Caki2 (cell line): ENCODE measurements at places on chromosomes 7 and 10. TPM values are rescaled to one million over a fixed set of nuclear protein-coding genes. Genes with fewer than 3 reads are reported as not detected.

GRCh38 chr7:8277394-8277982 lies 15.5 kb upstream of the ICA1 start:
- no peak for DNase-seq

- DNase-seq, result no peak
Measured at GRCh38 chr10:103716206-103717160, 138.9 kb downstream of the SH3PXD2A start.

TSPAN33 gene
- total RNA-seq, result 54.4 and 68.1 TPM in 2 replicates

GRCh38 chr10:44510379-44511115 lies 125.7 kb upstream of the CXCL12 start:
- no peak for DNase-seq

DNA sequence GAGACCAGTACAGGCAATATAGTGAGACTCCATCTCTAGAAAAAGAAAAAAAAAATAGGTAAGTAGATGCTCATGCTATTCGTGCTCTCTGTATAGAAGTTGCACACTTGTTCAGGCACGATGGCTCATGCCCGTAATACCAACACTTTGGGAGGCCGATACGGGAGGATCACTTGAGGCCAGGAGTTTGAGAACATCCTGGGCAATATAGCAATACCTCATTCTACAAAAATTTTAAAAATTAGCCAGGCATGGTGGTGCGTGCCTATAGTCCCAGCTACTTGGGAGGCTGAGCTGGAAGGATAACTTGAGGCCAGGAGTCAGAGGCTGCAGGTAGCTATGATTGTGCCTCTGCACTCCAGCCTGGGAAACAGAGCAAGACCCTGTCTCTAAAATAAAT lies 17.2 kb upstream of the NPTX2 start:
- no peak for DNase-seq

DNA sequence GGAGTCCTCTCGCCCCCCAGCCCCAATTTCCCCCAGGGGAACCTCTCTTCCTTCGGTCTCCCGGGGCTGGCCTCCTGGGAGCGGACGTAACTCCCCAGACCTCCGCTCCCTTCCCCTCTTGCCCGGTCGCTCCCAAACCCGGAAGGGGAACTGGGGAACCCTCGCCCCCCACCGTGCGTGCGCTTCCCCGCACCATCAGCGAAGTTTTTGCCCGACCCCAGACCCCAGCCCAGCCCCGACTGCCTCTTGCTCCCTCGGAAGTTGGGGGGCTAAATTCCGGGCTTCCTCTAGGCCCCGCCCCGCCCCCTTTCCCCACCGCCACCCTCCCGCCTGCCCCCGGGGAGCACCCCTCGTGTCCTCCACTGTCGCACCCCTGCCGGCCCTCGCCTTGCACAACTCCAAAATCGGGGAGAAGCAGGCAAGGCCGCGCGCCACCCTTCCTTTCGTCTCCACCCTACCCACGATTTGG lies 436 bp downstream of the GNB2 start:
- DNase-seq, result no peak

DNA sequence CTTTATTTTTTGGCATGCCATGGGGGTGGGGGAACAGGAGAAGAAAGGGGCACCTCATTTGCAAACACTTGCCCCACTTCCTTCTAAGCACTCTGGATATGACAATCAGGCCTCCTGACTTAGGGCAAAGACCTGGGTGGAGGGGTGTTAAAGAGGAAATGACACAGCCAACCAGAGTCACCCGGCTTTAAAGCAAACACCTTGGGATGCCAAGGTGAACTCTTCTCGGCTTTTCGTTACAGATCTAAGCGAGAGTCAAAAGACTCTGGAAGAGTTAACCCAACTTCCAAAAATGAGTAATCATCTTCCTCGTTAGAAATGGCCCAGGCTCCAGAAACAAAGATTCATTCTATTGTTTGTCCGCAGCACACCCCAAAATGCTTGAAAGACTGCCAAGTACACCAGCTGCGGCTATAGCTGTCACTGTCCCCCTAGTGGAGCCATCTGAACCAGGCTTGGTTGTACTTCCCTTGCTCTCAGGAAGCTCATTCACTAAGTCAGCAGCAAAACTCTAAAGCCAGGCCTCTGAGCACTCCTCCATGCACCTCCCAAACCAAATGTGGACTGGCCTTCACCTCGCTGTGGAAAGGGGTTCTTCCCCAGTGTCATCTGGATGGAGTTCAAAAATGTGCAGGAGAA lies 24.8 kb downstream of the FAM53B start:
- DNase-seq, result no peak

DNA sequence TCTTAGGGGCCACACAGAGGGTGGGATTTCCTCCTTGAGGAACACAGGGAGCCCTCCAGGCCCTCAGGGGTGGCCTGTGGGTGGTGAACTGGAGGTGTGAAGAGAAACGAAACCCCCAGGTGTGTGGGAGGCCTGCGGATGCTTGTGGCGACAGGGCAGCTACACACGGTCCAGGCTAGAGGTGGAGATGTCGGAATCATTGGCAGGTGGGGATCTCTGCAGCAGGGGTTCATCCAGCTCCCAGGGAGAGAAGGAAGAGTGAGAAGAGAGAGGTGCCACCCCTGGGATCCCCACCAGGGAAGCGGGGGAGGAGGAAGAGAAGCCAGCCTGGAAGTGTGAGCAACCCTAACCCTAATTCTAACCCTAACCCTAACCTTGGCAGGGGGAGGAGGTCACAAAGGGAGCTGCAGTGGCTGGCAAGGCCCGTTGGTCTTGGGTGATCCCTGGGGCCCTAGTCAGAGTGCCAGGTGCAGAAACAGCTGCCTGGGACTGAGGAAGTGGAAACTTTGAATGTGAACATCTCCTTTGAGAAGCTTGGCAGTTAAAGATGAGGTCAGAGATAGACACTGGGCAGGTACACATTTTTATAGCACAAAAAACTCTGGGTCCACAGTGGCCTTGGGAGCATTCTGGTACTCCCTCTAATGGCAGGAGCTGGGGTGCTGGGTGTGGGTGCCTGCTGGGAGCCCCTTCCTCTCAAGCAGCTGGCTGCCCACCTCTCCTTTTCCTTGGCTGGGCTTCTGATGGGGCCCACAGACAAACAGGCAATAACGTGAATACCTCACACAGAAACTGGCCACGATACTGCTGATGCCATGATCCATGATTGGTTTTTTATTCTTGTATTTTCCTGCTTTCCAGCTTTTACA lies 6.8 kb upstream of the AEBP1 start:
- DNase-seq, result no peak

- no peak for DNase-seq
Measured at GRCh38 chr10:123535386-123535785, 130.8 kb upstream of the GPR26 start.

DNA sequence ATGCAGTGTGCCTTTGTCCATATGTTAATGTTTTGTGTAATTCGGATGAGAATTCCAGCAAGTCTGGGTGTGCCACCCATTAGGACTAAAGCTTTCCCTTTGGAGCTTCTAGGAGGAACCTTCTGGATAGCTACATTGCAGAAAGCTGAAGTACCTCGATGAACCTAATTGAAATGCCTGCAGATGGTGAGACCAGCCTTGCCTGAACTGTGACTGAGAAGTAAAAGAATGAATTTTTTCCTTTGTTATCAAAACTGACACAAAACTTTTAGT lies 31.1 kb upstream of the FBXW4 start:
- no peak for DNase-seq

DNA sequence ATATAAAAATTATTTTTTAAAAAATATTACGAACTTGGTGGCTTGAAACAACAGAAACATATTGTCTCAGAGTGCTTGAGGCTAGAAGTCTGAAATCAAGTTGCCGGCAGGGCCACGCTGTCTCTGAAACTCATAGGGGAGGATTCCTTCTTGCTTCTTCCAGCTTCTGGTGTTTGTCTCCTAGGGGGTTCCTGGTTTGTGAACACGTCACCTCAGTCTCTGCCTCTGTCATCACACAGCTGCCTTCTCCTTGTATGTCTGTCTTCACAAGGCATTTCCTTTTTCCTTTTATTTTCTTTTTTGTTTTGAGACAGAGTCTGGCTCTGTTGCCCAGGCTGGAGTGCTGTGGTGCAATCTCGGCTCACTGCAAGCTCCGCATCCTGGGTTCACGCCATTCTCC lies 12.7 kb upstream of the SNX8 start:
- DNase-seq, result no peak

STEAP1 gene
- total RNA-seq, result 0.71 TPM in 1 of 2 replicates, not detected in the other

MRC1 gene
- total RNA-seq, result not detected in 2 replicates

- DNase-seq, result peak; percentile 33
Measured at GRCh38 chr7:104552102-104552501, 223.7 kb downstream of the LHFPL3 start.

DNA sequence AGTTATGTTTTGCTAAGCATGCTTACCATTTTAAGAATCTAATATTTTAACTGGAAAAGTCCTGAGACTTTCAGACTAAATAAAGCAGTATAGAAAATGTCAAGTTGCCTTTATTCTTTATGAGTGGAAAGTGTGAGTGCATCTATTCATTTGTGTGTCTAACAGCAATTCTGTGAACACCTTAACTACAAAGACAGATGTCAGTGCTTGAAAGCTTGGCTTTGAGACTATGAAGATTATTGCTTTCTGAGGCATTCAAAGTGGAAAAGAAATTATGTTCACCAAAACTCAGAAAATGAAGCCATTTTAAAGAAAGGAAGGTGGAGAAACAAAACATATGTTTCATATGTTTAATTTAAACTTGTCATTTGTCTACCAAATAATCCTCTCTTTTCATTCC lies 294.5 kb upstream of the SEMA3C start:
- DNase-seq, result no peak

TSPAN13 gene
- total RNA-seq, result 47.5 and 57.1 TPM in 2 replicates

PRKAR2B gene
- total RNA-seq, result 12.5 and 14.0 TPM in 2 replicates

DNA sequence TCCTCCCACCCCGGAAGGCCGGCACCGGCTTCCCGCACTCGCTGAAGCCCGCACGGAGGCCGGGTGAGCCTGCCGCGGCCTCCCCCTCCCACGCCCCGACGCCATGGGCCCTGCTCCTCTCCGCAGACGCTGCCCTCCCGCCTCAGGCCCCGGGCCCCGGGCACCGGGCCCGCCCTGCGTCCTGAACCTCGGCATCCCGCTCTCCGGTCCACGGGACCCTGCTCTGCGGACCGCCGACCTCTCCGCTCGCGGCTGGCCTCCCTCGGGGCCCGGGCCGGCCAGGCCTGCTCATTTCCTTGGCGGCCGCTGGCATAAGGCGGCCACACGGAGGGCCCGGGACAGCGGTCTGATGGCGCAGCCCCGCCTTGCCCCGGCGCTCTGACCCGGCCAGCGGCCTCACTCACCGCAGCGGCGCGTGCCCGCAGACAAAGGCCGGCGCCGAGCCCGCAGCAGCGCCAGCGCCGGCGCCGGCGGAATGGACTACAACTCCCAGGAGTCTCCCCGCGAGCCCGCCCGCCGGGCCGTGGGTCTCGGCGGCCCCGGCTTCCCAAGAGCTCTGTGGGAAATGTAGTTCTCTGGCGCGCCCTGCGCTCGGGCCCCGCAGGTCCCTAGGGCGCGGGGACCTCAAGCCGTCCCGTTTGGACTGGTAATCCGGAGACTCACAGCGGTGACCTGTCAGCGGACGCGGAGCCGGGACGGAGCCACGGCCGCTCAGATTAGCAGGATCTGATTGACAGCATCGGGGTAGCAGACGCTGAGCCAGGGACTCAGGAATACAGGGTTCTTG lies at the start of gene ZNF32:
Gene ZNF32, minus strand, starts transcription at position 484 of the 787 bp plus-strand sequence. CDS start 2,748 bp downstream, outside the sequence.
- peak; percentile 82 for DNase-seq

CALCR gene
- 0.14 and 0.57 TPM in 2 replicates for total RNA-seq

GRCh38 chr7:27523321-27523720 lies 139.4 kb downstream of the HIBADH start:
- no peak for DNase-seq

MMP21 gene
- not detected in 2 replicates for total RNA-seq

DNA sequence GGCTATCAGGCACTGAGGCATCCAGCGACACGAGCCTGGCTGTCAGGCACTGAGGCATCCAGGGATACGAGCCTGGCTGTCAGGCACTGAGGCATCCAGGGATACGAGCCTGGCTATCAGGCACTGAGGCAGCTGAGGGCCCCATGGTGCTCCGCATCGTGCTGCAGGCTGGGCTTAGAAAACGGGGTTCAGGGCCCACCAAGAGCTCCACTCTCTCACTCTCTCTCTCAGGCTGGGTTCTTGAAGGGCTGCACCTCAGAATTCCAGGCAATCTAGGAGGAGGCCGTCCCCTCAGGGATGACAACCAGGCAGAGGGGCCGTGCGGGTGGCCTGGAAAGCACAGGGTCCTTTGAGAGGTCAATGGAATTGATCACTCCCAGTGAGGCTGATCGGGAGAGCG lies 69.0 kb downstream of the CFAP46 start:
- DNase-seq, result no peak

DNA sequence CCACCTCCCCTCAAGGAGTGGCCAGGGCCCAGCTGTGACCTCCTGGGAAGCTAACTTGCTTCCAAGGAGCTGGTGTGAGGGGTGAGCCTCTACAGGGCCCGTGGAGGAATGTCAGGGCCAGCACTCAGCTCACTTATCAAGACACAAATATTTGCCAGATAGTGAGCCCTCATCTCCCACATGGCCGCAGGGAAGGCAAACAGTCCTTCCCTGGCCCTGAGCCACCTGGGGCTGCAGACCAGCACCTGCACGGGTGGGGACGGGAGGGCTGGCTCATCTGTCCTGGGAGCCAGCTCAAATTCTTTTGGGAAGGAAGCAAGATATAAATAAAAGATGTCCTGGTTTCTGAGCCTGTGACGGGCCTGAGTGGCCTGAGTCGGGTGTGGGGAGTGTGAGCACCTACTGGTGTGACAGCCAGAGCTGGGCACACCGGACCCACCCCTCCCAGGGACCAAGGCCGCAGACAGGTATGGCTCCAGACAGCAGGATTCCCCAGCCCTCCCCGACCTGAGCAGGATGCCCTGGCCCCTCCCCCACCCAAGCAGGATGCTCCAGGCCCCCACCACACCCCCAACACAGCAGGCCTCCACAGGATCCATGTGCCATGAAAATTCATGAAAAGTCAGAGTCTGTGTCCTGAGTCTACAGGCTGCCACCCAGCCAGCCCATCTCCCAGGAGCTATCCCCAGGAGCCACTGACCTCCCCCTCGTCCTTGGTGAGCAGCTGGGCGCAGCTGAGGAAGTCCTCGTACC lies 148.0 kb downstream of the MAPK8 start:
- DNase-seq, result no peak

DNA sequence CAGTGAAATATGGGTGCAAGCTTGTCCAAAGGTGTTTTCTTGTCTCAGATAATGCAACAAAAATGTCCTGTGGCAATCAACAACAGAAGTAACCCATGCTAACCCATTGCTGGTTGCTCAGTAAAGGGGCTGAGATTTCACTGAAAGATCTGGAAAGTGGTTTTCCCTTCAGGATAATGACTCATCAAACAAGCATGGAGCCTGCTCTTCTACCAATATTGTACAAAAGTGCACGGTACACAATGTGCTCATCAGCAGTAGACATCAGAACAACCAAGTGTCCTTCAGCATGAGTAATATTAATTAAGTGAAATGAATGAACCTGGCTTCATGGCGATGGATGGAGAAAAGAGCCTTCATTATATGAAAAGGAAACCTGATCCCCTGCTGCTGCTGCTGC lies 287.1 kb upstream of the NEBL start:
- DNase-seq, result no peak

SGCE gene
- 53.1 and 59.8 TPM in 2 replicates for total RNA-seq

DNA sequence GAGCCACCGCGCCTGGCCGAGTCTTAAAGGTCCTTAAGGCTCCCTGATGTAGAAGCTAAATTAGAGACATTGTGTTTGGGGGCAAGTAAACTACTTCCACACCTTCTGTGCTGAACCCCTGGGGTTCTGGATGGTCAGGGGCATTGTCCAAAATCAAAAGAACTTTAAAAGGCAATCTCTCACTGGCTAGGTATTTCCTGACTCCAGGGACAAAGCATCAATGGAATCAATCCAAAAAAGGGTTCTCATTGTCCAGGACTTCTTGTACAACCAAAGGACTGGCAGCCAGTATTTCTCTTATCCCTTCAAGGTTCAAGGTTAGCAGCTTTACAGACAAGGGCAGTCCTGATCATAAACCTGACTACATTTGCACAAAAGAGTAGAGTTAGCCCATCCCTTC lies 24.0 kb downstream of the SRPK2 start:
- no peak for DNase-seq

CDHR3 gene
- 2.0 TPM in 1 of 2 replicates, not detected in the other for total RNA-seq

GPR141 gene
- not detected in 2 replicates for total RNA-seq
